H1 (cell line): ENCODE measurements at places on chromosomes 12 and 14. TPM values are rescaled to one million over a fixed set of nuclear protein-coding genes. Genes with fewer than 3 reads are reported as not detected.

DNA sequence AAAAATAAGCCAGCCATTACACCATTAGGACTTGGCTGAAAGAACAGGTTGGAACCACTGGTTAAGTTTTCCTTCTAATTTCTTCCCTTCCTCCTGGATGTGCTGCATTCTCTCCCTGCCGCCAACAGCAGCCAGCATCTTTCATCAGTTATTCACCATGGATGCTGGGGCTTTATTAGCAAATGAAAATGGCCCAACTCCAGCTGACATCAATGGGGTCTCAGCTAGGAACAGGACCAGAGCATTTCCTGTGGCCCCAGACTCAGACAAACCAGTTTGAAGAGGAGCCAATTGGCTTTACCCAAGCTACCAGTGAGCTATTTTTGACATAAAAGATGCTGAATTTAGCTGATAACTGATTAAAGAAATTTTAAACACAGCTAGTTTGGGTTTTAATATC lies 26.0 kb upstream of the TBX5 start:
- peaks cover 5% of the 10 kb centered on the region for H3K4me1 ChIP-seq
- no peak for DNase-seq
- H3K27ac ChIP-seq: no peak overlapping the region
- H3K36me3 ChIP-seq: no peaks in the 10 kb centered on the region
- H3K4me3 ChIP-seq: no peak overlapping the region

DNA sequence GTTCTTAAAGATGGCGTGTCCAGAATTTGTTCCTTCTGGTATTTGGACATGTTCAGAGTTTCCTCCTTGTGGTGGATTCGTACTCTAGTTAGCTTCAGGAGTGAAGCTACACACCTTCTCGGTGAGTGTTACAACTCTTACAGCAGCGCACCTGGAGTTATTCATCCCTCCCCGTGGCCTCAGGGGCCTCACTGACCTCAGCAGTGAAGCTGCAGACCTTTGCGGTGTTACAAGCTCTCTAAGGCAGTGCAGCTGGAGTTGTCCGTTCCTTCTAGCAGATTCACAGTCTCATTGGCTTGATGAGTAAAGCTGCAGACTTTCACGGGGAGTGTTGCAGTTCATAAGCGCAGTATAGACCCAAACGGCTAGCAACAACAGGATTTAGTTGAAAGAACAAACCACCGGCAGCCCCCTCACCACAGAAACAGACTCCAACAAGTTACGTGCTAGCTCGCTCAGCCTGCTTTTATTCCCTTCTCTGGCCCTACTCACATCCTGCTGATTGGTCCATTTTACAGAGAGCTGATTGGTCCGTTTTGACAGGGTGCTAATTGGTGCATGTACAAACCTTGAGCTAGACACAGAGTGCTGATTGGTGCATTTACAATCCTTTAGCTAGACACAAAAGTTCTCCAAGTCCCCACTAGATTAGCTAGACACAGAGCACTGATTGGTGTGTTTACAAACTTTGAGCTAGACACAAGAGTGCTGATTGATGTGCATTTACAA lies 4.5 kb upstream of the CDKN3 start:
- H3K4me1 ChIP-seq: peaks cover under 1% of the 10 kb centered on the region; the same call in 1 of the 2 replicates
- H3K4me3 ChIP-seq: no peak overlapping the region
- no peaks in the 10 kb centered on the region for H3K36me3 ChIP-seq
- H3K27me3 ChIP-seq: peaks cover 1% of the 10 kb centered on the region; the same call in 1 of the 2 replicates
- no peak for DNase-seq
- no peak overlapping the region for H3K27ac ChIP-seq

- H3K36me3 ChIP-seq: no peaks in the 10 kb centered on the region
- H3K4me3 ChIP-seq: no peak overlapping the region
- H3K27ac ChIP-seq: no peak overlapping the region
Measured at GRCh38 chr14:26833621-26834176, 235.9 kb upstream of the NOVA1 start.

Gene AMHR2
- 0.34 and 0.35 TPM in 2 replicates for total RNA-seq

GRCh38 chr14:104263675-104264358 lies 125.4 kb downstream of the KIF26A start:
- DNase-seq: no peak
- H3K4me1 ChIP-seq: no peaks in the 10 kb centered on the region
- H3K27me3 ChIP-seq: no peaks in the 10 kb centered on the region
- no peak overlapping the region for H3K27ac ChIP-seq
- no peak overlapping the region for H3K4me3 ChIP-seq
